ENCODE measurements at places on chromosomes 7 and 10.

DNA sequence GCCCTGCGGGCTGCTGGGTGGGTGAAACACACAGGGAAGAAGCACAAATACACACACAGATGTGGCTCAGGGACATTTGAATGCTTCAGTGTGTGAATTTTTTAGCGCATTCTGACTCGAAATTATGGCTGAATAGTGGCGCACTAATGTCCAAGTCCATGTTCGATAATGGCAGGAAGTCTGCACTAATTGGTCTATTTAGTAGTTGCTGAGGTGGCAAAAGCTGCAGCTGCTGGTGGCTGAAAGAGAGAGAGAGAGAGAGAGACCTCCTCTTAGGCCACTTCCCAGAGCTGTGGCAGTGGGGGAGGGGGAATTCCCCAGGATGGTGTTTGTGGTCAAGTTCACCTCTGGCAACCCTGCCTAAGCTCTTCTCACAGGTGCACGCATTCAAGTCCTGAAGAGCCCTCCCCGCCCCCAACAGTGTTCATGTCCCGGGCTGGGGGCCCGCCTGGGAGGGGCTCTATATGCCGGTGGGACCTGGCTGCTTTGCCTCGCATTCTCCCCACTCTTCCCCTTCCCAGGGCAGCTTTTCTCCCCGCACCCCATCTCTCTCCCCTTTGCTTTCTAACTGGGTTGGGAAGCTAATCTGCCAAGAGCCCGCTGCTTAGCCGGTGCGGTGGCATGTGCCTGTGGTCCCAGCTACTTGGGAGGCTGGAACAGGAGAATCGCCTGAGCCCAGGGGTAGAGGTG is 6.0 kb upstream of the MNX1 start:
- peak; percentile 47 for DNase-seq

GRCh38 chr7:2773608-2774007 is 70.5 kb downstream of the GNA12 start:
- no peak for DNase-seq

- DNase-seq, result no peak
These were observed 27.0 kb downstream of the DLD start for GRCh38 chr7:107917763-107918651.

DNA sequence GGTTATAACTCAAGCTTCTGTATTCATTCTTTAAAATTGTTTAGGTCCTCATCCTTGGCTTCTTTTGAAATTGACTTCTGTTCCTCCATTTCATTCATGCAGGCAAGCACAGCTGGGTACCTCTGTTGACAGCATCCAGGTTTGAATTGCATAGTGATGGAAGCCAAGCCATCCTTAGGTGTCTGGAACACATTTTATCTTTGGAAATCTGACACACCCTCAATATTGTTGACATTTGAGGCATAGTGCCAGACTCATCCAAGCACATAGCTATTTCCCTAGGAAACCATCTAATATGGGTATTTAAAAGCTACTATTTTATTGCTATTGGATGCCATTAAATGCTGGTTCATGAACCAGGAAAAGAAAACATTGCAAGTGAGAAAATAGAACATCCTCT is 142.1 kb upstream of the PTPRZ1 start:
- DNase-seq, result no peak

- DNase-seq, result no peak
These were observed 50.4 kb downstream of the RGS10 start for GRCh38 chr10:119491966-119492757.

GRCh38 chr7:152924238-152924637 is 164.7 kb downstream of the ACTR3B start:
- DNase-seq, result no peak

All from activated naive CD4-positive, alpha-beta T cell treated with Interleukin-2 at 50 U/mL for 16 hours (primary cell).